ENCODE measurements at places on chromosomes 7 and 10.

- DNase-seq: no peak
Observed at GRCh38 chr10:30056767-30057355, 2.5 kb downstream of the JCAD start.

GRCh38 chr10:130432271-130432670, 296.1 kb downstream of the GLRX3 start:
- no peak for DNase-seq

DNA sequence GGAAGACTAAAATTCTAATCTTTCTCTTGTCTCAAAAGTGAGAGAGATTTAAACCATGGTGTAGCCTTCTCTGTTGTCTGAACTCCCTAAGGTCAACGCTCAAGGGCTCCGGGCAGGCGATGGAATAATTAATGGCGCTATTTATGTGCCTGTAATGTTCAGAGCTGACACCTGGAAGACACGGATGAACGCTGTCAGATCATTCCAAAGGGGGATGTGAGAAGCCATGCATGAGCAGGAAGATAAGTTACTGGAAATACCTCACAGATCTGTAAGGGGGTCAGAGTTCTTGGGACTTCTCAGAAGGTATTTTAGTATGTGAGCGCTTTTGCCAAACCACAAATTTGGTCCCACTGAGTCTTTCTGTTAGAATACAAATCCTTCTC, 73.3 kb upstream of the MTPN start:
- DNase-seq: no peak

DNA sequence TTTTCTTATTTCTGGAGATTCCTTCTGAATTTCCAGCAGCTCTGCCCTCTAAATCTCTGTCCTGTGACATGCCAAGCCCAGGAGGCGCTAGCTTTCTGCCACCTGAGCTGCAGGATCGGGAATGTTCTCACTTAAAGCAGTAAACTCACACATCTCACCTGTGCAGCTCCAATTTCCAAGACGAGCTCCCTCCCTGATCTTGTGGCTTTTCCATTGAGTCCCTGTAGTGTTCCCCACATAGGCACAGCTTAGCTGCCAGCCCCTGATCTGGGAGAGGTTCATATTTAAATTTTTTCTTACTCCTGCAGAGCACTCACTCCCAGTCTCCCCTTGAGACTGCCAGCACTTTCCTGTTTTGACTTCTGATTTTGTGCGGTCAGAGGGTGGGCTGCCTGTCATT, 479.3 kb downstream of the GLRX3 start:
- DNase-seq: no peak

- DNase-seq: no peak
Observed at GRCh38 chr10:1247598-1248261, 191.5 kb downstream of the WDR37 start.

DNA sequence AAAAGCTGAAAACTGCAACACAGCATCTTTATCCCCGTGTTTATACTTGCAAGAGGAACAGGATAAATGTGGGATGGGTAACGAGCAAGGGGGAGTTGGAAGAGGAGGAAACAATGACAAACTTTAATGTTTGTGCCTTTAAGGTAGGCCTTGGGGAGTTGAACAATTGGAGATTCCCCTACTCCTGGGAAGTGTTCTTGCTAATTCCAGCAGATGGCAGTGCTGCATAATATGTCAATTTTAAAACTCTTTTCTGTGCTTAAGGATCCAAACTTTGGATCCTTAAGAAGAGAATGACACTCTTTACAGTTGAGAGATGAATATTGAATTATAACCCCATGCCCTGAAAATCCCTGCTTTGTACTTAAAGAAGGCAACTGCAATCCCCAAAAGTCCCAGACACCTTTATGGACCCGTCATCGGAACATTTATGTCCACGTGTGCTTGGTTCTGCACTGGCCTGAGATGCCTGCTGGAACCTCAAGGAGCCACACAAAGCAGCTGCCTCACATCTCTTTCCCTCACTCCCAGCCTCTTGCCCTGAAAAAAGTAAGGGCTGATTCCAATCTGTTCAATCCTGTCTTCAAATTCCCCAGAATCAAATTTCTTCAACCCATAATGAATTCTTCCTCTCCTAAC, 12.0 kb downstream of the IFIT5 start:
- DNase-seq: no peak

DNA sequence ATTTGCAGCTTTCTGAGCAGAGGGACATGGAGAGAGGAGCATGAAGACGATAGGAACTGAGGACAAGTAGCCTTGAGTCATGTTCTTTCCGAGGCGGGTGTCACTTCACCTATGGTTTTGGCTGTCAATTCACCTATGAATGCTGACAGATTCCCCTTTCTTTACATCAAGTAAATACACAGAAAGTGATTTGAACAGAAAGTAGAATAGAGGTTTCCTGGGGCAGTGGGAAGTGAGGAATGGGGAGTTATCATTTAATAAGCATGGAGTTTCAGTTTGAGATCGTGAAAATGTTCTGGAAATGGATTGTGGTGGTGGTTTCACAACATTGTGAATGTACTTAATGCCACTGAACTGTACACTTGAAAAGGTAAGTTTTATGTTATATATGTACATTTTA, 138.4 kb upstream of the MDFIC start:
- no peak for DNase-seq

GRCh38 chr10:6463366-6463765, 116.7 kb downstream of the PRKCQ start:
- no peak for DNase-seq

- DNase-seq: no peak
Observed at GRCh38 chr7:77867537-77867865, 68.9 kb downstream of the PHTF2 start.

- DNase-seq: no peak
Observed at GRCh38 chr10:127012071-127012768, 107.0 kb downstream of the DOCK1 start.

Measured in stimulated activated CD8-positive, alpha-beta memory T cell treated with anti-CD3 and anti-CD28 coated beads, Interleukin-4, amount 100 ng/mL, for 4 hours (primary cell).